ENCODE measurements at places on chromosomes 7 and 10. TPM values are rescaled to one million over a fixed set of nuclear protein-coding genes. Genes with fewer than 3 reads are reported as not detected.
A peak's percentile ranks its signal among the peaks of the same experiment; 100 is the strongest.

DNA sequence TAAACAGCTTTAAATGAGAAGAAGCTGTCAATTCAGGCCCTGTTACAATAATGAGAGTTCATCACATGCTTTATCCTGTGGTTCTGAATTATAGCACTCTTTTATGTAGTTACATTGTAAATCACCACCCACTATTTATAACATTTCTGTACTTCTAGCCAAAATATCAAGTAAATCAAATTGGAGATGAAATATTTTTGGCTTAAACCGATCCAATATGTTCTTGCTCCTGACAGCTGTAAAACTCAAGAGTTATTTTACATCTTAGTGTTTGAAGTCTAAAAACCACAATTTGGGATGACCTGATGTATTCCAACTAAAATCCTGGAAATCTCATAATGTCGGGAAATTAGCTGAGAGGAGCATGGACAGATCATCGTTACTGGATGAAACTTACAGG is 371.2 kb upstream of the LRRN3 start:
- DNase-seq: no peak

GRCh38 chr10:45557275-45557905 is 115.2 kb downstream of the ZFAND4 start:
- DNase-seq: no peak

DNA sequence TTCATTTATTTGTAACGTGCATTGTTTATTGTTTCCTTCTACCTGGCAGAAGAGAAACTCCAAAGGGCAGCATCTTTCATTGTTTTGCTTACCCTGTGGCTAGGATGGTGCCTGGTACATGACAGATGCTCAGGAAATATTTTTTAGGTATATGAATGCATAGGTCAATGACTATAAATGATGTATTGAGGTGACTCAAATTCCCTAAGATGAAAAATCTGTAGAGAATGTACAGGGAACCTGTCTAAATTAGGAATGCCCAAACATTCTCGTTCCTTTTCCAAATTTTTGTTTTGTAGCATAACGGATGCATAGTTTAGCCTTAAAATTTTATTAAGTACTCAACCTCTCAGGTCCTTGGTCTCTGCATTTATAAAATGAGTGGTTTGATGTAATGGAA is 71.6 kb downstream of the NRP1 start:
- no peak for DNase-seq

GRCh38 chr10:110723224-110723891 is 79.2 kb downstream of the RBM20 start:
- no peak for DNase-seq

GRCh38 chr7:151837285-151838042 is 39.5 kb downstream of the PRKAG2 start:
- DNase-seq: no peak

- DNase-seq: no peak
Observed at GRCh38 chr10:21060626-21061025, 163.5 kb upstream of the NEBL start.

- peak; percentile 59 for DNase-seq
Observed at GRCh38 chr10:132497063-132497680, 40.4 kb upstream of the INPP5A start.

DNA sequence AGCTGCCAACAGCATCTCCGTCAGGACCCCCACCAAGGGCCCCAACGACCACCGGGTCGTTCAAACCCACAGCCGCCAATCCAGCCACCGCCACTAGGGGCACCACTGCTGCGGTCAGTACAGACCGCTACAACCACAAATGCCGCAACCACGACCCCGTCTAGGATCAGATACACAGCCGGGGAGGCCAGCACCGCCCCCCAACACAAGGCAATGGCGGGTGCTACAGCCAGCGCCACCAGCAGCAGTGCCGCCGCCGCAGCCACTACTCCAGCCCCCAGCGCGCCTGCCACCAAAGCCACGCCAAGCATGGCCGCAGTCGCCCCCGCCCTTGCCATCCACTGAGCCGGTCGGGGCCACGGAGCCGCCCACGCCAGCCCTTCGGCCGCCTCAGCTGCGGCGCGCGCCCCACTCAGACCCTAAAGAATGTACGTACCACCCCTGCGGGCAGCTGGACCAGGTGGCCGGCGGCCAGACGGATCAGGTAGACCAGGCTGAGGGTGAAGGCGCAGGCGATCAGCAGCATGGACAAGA is 473 bp downstream of the CYP51A1 start:
- DNase-seq: peak; percentile 92

DNA sequence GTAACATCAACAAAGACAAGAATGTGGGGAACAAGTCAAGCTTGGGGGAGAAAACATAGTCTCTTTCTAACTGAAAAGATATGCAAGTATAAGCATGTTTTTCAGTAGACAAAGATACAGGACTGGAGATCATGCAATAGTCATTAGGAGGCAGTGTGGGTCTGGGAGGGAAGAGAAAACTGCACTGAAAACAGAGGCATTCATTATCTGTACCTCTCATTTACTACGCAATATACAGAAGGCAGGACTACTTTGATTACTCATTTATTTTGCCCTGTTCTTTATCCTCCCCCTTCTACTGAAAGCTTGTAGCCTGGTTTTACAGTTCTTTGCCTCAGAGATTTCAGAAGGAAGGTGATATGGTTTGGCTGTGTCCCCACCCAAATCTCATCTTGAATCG is 341.2 kb downstream of the CRPPA start:
- DNase-seq: no peak

DNA sequence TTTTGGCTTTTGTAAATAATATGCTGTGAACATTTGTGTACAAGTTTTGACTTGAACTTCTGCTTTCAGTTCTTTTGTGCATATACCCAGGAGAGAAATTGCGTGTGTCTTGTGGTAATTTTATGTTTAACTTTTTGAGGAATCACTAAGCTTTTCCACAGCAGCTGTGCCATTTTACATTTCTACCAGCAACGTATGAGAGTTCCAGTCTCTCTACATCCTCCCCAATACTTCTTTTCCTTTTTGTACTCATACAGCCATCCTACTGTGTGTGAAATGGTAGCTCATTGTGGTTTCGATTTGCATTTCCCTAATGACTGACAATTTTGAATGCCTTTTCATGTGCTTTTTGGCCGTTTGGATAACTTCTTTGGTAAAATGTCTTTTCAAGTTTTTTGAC is 66.3 kb upstream of the INHBA start:
- DNase-seq: no peak

DNA sequence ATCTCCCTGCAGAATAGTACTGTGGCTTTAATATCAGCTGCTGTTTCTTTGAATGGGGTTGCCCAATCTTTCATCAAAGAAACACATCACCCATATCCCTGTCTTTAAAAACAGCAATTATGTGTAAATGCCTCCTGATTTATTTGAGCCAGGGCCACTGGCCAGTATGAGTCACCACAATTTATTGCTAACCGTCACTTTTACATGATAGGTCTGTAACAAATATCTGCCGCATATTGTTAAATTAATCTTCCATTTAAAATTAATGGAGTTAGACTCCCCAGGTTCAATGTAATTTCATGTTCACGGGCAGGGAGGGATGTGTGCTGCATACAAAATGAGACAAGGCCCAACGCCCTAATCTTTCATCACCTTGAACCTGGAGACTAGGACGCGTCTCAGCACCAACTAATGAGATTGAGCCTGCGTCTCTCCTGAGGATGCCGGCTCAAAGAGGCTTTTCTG is 673.4 kb downstream of the AUTS2 start:
- DNase-seq: no peak

- DNase-seq: no peak
Observed at GRCh38 chr10:65419629-65420028, 1506.2 kb upstream of the LRRTM3 start.

DNA sequence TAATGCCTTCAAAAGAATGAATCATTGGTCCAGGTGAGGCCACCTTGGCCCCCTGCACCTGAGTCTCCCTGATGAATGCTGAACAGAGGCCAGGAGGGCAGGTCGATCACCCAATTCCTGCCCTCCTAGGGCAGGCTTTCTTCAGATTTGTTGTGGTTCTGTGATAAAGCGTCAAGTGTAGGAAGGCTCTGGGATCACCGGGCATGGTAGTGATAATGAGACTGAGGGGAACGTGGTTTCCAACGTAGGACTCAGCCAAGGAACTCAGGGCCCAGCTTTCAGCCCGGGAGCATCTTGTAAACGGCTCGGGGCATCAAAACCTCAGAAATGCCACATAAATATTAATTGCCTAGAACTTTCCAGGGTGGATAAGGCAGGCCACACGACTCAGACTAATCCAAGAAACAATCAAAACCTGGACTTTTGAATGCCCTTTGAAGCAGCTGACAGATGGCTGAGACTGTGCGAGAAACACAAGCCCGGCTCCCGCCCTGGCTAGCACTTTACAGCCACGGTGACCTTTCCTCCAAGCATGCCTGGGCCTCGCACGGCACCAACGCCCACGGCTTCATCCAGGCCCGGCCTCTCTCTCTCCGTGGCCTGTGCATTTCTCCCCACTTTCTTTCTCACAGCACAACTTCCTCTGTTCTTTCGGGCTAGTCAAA is 239.3 kb upstream of the GRB10 start:
- no peak for DNase-seq

DNA sequence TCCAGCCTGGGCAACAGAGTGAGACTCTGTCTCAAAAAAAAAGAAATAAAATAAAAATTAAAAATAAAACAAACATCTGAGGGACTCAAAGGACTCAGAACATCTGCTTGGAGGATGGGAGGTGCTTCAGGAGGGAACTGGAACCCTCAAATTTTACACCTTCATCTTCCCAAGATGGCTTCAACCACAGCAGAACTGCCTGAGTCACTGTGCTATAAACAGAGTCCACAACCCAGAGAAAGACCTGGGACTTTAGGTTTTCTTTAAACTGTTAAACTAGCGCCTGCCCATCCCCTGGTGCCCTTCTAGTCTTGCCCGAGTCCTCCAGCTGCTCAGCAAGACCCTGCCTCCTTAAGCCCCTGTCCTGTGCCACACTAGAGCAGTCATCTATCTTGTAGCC is 40.8 kb downstream of the RGS10 start:
- peak; percentile 30 for DNase-seq

The NPC1L1 gene
- polyA plus RNA-seq: 0.03 TPM
